Endothelial cell (in vitro differentiated cells): ENCODE measurements at places on chromosomes 3 and 15. TPM values are rescaled to one million over a fixed set of nuclear protein-coding genes. Genes with fewer than 3 reads are reported as not detected.

GOLGA8K gene
- 0.31 TPM for total RNA-seq

STARD9 gene
- 7.2 TPM for total RNA-seq

RGMA gene
- total RNA-seq = 5.7 TPM

CAMK2N2 gene
- total RNA-seq = not detected

DUOX1 gene
- not detected for total RNA-seq

GPD1L gene
- 2.5 TPM for total RNA-seq

LRTM1 gene
- not detected for total RNA-seq

ECE2 gene
- total RNA-seq = not detected

CACNA2D2 gene
- total RNA-seq = 17.3 TPM

TNFSF10 gene
- 94.1 TPM for total RNA-seq

DNA sequence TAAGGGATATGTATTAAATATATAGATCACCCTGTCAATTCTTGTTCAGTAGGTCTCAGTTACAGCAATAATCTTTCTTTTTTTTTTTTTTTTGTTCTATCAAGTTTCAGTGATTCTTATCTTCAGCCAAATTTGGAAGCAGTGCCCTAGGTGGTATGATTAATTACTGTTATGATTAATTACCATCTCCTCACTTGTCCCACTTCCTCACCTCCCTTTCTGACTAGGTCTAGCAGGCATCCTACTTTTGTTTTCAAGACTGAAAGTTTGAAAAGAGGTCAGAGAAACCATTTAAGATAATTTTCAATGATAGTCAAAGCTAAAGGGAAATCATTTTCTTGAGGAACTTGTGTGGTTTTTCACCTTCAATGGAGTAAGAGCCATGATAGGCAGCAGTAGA is 144.0 kb upstream of the CNTN4 start:
- no peak for DNase-seq

DNA sequence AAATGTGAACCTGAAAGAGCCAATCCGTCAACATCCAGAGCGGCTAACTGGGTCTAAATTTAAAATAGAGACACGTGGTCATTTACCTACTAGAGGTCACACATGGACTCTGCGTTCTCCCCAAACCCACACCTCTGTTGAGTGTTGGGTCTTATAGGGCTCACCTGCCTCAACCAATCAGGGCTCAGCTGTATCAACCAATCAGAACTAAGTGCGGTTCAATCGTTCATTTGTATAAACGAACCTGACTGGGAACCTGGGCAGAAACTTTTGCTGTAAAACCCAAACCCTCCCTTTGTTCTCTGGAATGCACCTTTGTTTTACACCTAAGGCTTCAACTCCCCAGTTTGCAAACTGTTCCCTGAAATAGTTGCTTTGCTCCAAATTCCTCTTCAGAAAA is 8.9 kb downstream of the DNAAF4 start:
- DNase-seq = no peak

DNA sequence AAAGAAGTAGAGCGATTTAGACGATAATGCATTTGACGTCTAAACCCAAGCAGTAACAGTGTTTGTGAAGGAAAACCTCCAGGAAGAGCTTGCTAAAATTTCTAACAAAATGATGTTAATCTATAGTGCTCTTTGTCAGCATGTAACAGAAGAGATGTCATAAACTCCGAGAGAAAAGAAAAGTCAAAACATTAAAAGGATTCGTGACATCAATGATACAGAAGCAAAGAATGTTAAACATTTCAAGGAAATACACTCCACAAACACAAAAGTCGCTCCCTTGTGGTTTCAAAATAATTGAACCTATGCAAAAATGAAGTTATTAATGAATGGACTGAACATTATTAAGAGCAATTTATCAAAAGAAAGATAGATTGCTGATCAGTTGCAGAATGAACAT is 27.9 kb downstream of the AADAC start:
- no peak for DNase-seq

DNA sequence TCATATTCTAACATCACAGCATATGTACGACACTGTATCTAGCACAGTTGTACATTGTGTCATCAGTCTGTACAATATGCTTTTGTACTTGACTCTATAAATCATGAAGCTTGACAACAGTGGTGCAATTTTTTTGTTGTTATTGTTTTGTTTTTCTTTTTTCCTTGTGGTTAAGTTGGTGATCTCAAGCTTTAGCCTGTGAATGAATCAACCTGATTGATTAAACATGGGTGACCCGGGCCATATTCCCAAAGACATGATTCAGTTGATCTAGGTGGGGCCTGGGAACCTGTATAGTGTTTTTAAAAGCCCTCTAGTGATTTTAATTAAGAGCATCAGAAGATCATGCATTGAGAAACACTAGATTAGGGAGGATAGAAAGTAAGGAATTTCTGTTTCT is 101.8 kb upstream of the AADACL2 start:
- no peak for DNase-seq

- DNase-seq = peak; percentile 45
Observed at GRCh38 chr15:40847223-40847961, 3.5 kb downstream of the SPINT1 start.

GRCh38 chr15:26893351-26894065 is 26.6 kb downstream of the GABRA5 start:
- DNase-seq = no peak

GRCh38 chr15:101118615-101119014 is 133.2 kb downstream of the CHSY1 start:
- DNase-seq = no peak

GRCh38 chr3:156688632-156689452 is 14.5 kb downstream of the TIPARP start:
- DNase-seq = no peak

GRCh38 chr15:39250001-39250400 is 330.9 kb upstream of the THBS1 start:
- no peak for DNase-seq

DNA sequence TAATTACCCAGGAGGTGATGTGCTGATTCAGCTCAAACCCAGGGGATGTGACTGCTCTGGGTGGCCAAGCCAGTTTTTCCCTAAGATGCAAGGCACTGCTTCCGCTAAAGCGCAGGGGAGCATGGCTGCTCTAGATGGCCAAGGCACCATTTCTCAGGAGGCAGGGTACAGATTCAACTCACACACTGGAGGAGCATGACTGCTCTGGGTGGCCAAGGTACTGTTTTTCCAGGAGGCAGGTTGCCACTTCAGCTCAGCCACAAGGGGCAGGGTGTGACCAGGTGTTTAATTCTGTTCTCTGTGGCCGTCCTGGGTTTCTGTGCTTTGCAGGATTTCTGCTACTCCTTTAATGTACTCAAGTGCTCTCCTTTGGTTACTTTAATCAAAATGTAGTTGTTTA is 659.3 kb upstream of the ARRDC4 start:
- no peak for DNase-seq

DNA sequence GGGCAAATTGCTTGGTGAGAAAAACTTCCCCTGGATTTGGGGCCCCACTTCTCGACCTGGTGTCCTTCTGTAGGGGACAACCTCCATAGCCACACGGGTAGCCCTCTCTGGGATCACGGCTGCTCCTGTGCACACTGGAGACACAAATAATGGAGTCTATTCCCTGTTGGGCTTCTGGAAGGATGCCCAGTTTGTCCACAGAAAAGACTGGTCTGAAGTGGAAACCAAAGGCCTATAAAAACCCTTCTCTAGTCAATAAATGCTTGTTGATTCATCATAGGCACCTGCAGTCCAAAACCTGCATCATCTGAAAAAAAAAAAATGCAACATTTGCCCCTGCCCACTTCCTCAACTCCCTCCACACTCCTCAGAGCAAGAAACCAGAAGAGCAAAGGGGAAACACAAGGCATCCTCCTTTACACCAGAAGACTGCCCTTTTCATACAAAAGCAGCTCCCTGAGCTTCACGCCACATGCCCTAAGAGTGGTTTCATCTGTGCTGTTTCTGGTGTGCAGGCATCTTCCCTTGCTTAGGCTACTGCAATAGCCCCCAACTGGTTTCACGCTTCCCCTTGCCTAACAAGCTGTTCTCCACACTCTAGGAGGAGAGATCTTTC is 36.3 kb downstream of the SRGAP3 start:
- no peak for DNase-seq

DNA sequence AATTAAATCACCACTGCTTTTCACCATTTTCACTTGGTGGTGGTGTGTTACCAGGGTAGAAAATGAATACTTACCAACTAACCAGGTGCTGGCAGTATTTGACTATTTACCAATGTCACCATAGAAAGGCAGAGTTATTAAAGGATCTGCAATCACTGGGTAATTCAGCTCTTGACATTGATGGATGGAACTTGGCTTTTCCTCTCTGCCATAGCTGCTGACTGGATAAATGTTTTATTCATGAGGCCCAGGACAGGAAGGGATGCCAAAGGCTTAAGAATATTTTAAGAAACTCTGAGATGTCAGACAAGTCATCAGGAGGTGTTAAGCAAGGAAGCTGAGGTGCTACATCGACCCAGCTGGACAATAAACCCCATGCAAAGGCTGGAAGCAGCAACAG is 495.5 kb upstream of the CFAP20DC start:
- no peak for DNase-seq

GRCh38 chr3:139120086-139121056 is 75.7 kb upstream of the PRR23C start:
- DNase-seq = peak; percentile 20

GRCh38 chr3:111248406-111248805 is 176.8 kb downstream of the NECTIN3 start:
- DNase-seq = no peak

DNA sequence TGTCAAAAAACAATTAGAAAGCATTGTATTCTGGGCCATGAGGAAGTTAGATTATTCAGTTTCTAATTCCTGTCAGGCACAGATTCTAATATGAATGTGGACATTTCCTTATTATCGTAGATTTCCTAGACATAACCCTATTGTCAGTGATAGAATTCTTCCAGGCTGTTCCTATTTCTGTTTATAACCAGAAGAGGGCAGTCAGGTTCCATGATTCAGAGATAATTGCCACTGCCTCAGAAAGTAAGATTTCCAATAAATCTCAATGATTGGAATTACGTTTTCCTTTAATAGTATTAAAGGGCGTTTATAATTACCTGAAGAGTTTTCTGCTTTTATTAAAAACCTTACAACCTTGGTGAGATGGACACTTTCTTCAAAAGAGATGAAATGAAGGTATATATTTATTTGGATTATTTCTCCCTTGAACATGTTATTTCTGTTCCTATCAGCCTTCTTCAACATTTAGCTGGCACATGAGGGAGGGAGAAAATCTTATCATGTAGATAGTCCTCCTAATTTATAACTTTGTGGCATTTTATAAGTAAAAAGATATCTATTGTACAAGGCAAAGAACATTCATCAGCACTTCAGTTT is 439.2 kb downstream of the MCTP2 start:
- DNase-seq = no peak

- no peak for DNase-seq
Observed at GRCh38 chr3:24352893-24353553, 141.6 kb downstream of the THRB start.

- no peak for DNase-seq
Observed at GRCh38 chr15:78049691-78050440, 27.6 kb downstream of the TBC1D2B start.

DNA sequence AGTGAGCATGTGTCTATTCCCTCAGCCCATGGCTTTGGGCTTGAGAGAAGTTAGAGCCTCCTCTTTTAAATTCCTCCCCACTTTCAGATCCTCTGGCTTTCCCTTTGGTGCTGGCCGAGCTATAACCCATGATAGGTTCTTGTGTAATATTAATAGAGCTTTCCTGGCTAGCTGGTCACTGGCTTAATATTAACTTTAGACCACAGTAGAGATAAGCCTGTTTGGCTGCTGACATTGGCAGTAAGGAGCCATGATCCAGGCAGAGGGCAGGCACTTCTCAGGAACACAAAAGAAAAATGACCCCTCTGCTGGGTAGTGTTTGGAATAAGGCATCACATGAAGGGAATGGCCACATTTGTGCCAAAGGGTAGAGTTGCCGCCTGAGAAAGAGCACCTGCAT is 65.4 kb upstream of the UMPS start:
- DNase-seq = no peak

- DNase-seq = no peak
Observed at GRCh38 chr3:459311-459670, 262.7 kb downstream of the CHL1 start.

DNA sequence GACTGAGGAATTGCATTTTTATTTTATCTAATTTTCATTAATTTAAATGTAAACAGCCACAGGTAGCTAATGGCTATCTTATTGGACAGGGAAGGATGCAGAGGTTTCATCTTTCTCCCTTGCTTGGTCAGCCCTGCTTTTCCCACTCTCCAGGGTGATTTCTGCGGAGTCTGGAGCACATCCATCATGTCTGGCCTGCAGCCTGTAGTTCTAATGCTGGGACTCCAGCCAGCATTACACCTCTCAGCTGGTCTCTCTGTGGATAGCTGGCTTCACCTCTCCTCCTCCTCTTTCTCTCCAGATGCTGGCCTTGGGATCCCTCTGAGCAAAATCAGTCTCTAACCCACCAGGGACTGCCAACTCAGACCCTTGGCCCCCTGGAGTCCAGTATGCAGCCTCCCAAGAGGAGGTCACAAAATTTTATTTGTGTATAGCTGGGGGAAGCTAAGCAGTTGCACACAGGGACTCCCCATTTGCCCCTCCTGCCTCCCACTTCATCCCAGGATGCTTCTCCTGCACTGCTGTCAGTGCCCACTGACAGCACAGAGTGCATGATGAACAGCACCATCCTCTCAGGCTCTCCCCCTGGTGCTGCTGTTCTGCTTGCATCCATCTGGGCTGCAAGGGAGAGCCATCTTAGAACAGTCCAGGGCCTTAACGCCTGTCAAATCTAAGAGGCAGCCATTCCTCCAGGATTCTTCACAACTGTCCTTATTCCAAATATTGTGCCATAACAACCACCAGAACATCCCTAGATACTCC is 1.7 kb downstream of the BFSP2 start:
- no peak for DNase-seq

GRCh38 chr15:34043813-34044212 is 4.8 kb upstream of the AVEN start:
- DNase-seq = no peak

GRCh38 chr15:49827311-49827710 is 206.5 kb downstream of the DTWD1 start:
- no peak for DNase-seq

GRCh38 chr15:61037031-61037430 is 192.1 kb downstream of the RORA start:
- no peak for DNase-seq

- DNase-seq = no peak
Observed at GRCh38 chr3:38634111-38634510, 15.4 kb downstream of the SCN5A start.

DNA sequence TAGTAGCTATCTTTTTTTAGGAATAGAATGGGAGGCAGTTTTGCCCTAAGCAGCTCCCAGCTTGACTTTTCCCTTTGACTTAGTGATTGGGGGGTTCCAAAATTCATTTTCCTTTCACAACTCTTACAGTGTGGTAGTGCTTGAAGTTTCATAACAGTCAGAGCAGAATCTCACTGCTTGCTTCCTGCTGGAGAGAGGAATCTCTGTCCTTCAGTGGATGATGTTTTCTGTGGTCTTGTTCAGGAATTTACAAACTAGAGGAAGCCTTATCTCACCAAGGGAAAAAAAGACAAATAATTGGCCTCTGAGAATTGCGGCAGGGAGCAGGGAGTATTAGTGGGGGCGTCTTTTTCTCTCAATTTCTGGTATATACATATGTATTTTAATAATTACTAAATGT is 326.6 kb upstream of the C2CD4B start:
- no peak for DNase-seq
